ENCODE measurements at places on chromosomes 16 and 17.

DNA sequence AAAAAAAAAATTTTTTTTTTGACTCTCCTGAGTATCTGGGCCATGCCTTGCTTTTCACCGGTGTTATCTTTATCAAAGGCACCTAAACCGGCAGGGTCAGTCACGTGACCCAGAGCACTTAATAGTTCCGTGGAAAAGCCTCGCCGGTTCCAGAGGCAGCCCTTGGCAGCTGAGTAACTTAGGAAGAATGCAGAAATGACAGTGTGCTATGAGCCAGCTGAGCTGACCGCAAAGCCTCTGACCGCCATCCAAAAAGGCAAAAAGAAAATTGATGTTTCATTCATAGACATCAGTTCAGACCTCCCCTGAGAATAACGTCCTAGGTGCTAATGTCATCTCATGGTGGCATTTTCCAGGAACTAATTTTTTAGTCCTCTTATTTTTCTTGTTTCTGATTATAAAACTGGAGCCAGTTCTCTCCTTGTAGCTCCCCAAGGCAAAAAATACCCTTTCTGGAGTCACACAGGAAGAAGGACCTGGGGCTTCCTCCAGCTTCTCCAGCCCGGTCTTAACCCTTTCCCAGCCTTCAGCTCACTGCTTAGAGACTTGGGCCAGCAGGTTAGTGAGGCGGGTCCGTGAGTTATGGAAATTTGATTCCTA is 122.6 kb downstream of the SOCS1 start:
- DNase-seq = peak; percentile 86
- H3K4me3 ChIP-seq = peak overlapping the region; percentile 7
- H3K4me1 ChIP-seq = peaks cover 52% of the 10 kb centered on the region
- peak overlapping the region; percentile 57 for H3K27ac ChIP-seq

DNA sequence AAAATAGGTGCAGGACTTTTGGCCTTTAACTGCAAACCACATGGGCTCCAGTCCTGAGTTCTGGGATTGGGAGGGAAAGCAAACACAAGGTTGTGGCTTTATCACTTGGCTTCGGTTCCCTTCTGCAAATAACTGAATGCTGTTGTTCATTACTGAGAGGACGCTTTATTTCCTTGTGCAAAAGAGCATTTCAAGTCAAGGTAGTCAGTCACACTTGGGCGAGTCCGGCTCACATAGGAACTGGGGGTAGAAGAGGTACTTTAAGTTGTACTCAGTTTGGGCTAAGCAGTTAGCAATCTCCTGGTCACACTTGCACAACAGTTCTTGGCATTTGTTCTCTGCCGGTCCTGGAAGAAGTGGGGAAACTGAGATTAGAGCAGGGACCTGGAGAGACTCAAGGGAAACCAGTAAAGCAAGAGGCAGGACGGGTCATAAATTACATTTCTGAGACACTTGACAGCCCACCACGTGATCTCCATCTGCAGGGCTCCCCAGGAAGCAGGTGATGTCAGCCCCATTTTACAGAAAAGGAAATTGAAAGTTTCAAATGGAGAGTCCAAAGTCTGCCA is 21.6 kb downstream of the PLA2G10 start:
- H3K4me1 ChIP-seq = no peaks in the 10 kb centered on the region
- H3K27me3 ChIP-seq = no peaks in the 10 kb centered on the region
- H3K27ac ChIP-seq = no peak overlapping the region
- DNase-seq = no peak
- H3K36me3 ChIP-seq = peaks cover 6% of the 10 kb centered on the region

GRCh38 chr17:65749479-65749878 is 188.0 kb upstream of the AXIN2 start:
- peaks cover 5% of the 10 kb centered on the region for H3K36me3 ChIP-seq
- H3K4me3 ChIP-seq = no peak overlapping the region
- peaks cover 15% of the 10 kb centered on the region for H3K4me1 ChIP-seq
- no peaks in the 10 kb centered on the region for H3K27me3 ChIP-seq

DNA sequence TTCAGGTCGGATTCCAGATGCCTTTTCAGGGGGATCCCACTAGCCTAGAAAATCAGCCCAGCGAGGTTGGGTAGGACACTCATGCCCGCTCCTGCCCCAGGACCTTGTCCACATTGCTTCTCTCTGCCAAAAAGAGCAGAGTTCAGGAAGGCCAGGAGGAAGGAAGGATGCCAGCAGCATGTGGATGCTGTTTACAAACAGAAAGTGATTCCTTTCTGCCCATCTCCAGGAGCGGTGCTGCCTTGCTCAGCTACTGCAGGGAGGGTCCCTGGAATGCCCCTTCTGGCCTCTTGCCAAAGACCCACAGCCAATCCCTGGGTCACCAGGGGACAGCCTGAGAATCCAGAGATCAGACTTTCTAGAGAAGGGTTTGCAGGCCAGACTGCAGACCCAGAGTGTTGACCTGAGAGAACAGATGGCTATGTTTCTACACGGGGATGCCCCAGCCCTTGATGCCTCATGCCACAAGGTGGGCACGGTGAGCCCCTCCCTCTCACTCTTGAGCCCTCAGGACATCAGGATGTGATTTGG is 32.3 kb upstream of the EMP2 start:
- no peak for DNase-seq
- no peak overlapping the region for H3K27ac ChIP-seq
- H3K36me3 ChIP-seq = no peaks in the 10 kb centered on the region
- no peak overlapping the region for H3K4me3 ChIP-seq

GRCh38 chr17:81868674-81869220 is 2.4 kb downstream of the ARHGDIA start:
- H3K27ac ChIP-seq = no peak overlapping the region
- DNase-seq = peak; percentile 57
- H3K27me3 ChIP-seq = no peaks in the 10 kb centered on the region
- peaks cover 7% of the 10 kb centered on the region for H3K4me1 ChIP-seq
- H3K4me3 ChIP-seq = no peak overlapping the region

- no peak for DNase-seq
- no peaks in the 10 kb centered on the region for H3K36me3 ChIP-seq
- no peak overlapping the region for H3K27ac ChIP-seq
- peaks cover 3% of the 10 kb centered on the region for H3K4me1 ChIP-seq
- H3K27me3 ChIP-seq = peaks cover 16% of the 10 kb centered on the region
- no peak overlapping the region for H3K4me3 ChIP-seq
Measured at GRCh38 chr17:18955009-18955408, 3.0 kb downstream of the SLC5A10 start.

GRCh38 chr17:48634493-48635208 is 8.5 kb upstream of the HOXB9 start:
- no peaks in the 10 kb centered on the region for H3K36me3 ChIP-seq
- H3K4me1 ChIP-seq = peaks cover 8% of the 10 kb centered on the region
- peaks cover 31% of the 10 kb centered on the region for H3K27me3 ChIP-seq
- H3K4me3 ChIP-seq = no peak overlapping the region
- H3K27ac ChIP-seq = no peak overlapping the region

- H3K27ac ChIP-seq = no peak overlapping the region
- peaks cover 100% of the 10 kb centered on the region for H3K36me3 ChIP-seq
- no peaks in the 10 kb centered on the region for H3K4me1 ChIP-seq
- no peak for DNase-seq
- H3K27me3 ChIP-seq = no peaks in the 10 kb centered on the region
- no peak overlapping the region for H3K4me3 ChIP-seq
Measured at GRCh38 chr17:82087961-82088837, 9.8 kb downstream of the FASN start.
